ENCODE measurements at places on chromosomes 1 and 21.

DNA sequence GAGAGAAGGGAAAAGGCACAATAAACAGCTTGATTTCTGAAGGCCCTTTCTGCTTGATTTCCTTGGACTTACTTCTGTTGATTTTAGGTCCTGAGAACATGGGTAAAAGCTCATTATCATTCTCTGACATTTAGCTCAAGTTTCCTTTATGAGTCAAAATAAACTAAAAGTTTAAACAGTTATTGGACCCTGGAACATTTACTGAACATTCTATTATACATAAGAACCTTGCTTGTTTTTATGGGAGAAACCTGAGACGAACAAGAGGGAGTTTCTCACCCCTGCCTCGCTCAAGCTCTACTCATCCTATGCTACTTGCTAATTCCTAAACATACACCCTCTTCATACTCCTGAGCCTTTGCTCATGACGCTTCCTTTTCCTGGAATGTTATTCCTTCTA is 538.3 kb upstream of the PKN2 start:
- no peak for ATAC-seq

DNA sequence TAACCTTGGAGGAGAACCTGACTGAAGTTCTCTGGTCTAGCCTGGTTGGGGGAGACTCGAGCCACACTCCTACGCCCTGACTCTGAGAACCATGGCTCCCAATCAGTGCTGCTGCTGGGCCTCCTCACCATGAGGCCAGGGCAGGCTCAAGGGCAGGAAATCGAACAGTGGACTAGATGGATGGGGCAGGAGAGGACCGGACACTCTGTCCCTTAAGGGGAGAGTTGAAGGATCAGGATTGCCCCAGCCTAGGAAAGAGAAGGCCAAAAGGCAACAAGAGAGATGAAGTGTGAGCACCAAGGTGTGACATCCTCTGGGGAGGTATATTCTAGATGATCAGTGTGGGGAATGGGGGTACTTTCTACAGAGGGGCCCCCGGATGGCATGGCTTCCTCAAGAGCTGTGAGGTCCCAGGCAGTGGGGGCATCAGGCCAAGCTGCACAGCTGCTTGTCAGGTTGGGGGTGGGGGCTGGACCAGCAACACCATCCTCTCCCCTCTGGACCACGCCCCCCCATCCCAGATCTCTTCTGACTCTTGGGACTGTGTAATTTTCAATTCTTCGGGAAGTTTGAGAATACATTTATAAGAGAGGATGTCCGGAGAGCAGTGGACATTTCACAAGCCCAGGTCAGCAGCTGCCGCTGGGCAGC is 34.0 kb downstream of the MX1 start:
- peak; percentile 8 for ATAC-seq

- peak; percentile 32 for ATAC-seq
These were observed 92.0 kb downstream of the ETS2 start for GRCh38 chr21:38897532-38898421.

DNA sequence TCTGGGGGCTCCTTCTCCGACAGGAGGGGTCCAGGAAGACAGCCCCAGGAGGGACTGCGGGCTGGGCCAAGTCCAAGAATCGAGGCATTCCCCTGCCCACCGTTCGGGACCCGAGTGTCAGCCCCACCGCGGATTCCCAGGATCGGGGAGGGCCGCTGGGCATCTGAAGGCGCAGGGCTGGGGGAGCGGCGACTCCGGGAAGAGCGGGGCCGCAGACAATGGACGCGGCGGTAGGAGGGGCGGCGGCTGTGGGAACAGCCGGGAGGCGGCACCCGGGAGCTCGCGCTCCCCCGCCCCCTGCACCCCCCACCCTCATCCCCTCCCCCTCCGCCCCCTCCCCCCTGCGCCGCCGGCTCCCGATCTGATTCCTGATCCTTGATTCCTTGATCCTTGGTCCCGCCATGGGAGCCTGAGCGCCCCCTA is at the start of gene VANGL2:
Gene VANGL2 (plus strand): TSS at position 342 of the 423 bp plus-strand sequence. CDS start 15,274 bp downstream, outside the sequence.
- ATAC-seq: peak; percentile 80

DNA sequence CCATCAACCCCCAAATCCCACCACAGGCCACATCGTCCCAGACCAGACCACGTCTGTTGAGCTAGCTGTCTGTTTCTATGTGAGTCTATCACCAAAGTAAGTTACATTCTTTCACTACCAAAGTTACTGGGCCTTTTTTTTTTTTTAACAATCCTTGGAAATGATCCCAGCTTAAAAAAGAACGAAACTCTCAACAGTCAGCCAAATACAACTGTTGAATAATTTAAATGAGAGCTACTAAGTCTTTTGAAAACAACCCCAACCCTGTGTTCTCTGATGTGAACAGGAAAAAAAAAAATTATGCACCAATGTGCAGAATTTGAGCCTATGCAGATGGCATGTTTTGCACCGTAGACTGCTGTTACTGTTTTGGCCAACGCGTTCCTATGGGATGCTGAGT is 134.0 kb upstream of the ETS2 start:
- ATAC-seq: no peak

- no peak for ATAC-seq
These were observed 30.5 kb downstream of the FMO4 start for GRCh38 chr1:171344473-171344820.

GRCh38 chr1:19113697-19114092 is 96.4 kb downstream of the UBR4 start:
- ATAC-seq: peak; percentile 66

DNA sequence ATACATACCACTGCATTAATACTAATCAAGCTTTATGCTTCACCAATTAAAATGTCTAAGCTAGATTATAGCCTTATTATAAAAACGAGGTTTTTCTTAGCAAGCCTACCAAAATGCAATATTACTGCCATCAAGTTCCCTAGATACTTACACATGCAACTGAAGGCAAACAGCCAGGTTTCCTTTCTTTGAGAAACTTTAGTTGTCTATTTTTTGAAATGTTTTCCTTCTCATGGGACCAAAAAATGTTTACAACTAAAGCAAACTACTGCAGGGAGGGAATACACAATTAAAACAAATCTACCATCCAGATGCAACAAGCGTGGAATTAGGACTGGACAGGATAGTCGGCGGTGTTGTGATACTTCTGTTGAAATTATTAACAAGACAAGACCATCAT is 1.3 kb downstream of the ZNF644 start:
- ATAC-seq: no peak

DNA sequence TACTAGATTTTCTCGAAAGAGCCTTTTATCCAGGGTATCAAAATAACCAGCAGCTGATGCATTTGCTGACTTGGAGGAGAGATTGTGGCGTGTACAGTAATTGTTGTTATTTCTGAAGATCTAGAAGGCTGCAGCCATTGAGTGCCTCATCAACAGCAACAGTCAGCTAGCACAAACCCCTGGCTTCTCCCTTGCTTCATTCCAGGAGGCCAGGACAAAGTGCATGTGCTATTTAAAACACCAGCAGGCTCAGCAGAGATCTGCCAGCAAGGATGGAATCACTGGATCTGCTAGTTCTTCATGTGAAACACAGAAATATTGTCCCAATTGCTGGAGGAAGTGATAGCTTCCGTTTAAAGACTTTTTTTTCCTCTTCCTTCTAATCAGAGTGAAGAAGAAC is 2.8 kb upstream of the NGF start:
- no peak for ATAC-seq

- ATAC-seq: peak; percentile 73
These were observed 9.1 kb downstream of the LMNA start for GRCh38 chr1:156123356-156124196.

- no peak for ATAC-seq
These were observed 11.1 kb downstream of the KRTAP19-1 start for GRCh38 chr21:30468900-30469714.

DNA sequence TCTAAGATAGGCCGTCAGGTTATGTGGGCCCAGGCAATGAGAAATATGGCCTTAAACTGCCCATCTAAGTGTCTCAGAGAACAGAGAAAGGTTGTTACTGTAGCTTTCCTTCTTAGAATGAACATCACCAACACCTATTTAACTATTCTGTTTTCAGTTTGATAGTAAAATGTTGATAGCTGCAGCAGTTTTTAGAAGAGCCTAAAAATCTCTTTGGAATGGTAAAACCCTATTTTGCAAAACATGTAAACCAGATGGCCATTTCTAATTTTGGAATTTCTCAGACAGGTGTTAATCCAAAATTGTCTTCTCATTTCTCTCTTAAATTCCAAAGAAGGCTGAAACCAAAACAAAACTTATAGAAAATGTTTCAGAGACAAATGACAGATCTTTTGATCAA is 57.5 kb downstream of the DIPK1A start:
- no peak for ATAC-seq

- no peak for ATAC-seq
These were observed 194.0 kb upstream of the VAMP3 start for GRCh38 chr1:7576946-7577657.

- ATAC-seq: no peak
These were observed 27.2 kb upstream of the TDRD10 start for GRCh38 chr1:154474802-154475201.

- peak; percentile 51 for ATAC-seq
These were observed 12.1 kb downstream of the FOXD2 start for GRCh38 chr1:47449822-47450552.

GRCh38 chr1:216732121-216732520 is 8.9 kb upstream of the ESRRG start:
- no peak for ATAC-seq

GRCh38 chr1:203644191-203644590 is 17.6 kb downstream of the ATP2B4 start:
- ATAC-seq: no peak

DNA sequence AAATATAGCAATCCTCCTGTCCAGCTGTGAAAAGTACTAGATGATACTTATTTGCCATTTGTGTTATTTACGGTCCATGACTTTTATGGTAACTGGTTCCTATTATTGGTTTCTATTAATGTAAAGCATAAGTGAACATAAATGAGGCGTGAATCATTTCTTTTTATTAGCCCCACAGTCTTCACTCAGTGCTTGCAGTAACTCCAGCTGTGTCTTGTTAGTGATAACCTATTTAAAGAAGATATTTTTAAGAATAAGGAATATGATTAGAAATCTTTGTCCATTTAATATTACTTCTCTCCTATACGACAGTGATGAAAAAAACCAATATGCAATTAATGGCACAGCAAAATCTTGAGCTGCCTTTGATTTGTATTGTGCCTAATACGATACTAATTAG is 149.9 kb downstream of the SPATA17 start:
- no peak for ATAC-seq

- no peak for ATAC-seq
These were observed 25.1 kb upstream of the APP start for GRCh38 chr21:26195708-26196107.

DNA sequence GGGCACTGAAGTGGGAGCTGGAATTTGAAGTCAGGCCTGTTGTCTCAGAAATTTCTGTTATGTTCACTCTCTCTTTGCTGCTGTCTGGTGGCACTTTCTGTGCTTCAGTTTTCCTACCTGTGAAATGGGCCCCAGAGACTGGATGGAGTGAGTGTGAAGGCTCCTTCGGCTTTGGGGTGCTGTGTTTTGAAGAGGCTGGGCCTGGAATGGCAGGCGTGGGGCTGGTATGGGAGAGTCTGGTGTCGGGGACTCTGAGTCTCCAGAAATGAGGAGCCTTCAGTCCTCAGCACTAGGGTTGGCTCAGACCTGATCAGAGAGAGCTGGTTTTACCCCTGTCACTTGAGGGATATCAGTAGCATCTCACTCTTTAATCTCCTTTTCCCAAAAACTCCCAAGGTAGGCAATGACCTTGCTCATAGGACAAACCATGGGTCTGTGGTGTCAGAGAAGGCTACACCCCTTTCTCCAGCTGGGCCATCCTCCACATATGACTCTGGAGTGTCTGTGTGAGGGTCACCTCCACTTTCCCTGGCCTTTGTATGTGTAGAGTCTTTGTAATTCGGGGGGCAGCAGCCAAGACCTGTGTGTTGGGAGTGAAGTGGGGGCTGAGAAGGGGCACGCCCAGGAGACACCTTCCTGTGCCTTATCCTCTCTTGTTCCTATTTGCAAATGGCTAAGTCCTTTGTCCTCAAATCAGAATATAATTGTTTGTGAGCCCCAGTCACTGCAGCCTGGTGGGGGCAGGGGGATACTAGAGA is 279.9 kb downstream of the PTPRU start:
- ATAC-seq: no peak

GRCh38 chr1:244324176-244324883 is 127.4 kb downstream of the ADSS2 start:
- ATAC-seq: no peak

DNA sequence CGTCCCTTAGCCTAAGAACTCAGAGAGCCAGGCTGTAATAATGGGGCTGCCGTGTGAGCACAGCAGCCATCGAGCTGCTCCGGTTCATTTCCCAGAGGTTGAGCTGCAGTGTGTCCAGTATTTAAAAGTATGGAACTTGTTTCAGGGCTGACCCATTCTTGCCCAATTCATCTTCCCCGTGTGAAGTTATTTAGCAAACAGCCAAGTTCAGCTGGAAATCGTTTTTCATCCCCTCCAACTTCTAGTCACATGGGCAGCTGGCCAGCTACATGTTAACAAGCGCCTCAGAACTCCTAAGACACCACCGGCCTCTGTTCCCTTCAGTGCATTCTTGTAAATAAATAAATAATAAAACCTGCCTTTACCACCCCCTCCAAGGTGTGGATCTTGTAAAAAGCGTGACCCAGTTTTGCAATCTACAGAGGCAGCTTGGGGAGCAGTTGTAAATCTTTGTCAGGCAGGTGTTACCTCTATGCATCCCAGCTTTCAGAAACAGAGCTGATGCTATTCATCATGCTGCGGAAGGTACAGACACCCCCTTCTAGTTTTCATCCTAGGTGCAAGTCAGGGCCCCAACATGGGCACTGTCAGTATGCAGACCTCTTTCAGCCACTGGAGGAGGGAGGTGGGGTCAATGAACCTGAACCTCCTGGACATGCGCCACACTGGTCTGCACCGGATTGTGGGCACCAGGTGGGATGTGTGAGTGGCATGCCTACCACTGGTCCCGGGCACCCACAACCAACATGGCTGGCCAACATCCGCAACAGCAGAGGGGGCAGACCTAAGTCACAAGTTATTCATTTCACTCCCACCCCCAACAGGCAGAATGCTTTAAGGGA is 18.7 kb upstream of the KNCN start:
- no peak for ATAC-seq

DNA sequence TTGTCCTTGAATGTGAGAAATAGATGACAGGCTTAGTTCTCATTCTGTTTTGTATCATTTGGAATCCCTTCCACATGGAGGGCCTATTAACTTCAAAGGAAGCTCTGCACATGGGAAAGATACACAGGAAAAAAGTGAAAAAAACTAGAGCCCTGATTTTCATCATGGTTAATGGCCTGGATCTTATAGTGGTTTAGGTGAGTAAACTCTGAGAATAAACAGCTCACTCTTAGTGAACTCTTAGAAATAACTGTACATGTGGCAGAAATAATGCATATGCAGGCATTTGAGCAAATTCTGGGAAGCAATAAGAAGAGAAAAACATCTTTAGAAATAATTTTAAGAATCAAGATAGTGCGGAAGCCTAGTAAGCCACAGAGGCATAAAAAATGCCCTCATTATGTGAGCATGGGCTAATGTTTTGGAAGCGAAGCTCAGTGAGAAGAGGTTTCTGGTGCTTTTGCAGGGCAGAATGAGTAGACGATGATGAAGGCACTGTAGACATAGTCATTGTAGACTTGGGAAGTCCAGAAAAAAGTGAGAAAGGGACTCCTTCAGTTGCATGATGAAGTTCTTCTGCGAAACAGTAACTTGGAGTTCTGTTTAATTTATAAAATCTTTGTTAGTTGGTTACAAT is 279.9 kb downstream of the DNM3 start:
- no peak for ATAC-seq

Measured in esophagus mucosa (tissue), 1 donor.